ENCODE measurements at places on chromosomes 4 and X.

DNA sequence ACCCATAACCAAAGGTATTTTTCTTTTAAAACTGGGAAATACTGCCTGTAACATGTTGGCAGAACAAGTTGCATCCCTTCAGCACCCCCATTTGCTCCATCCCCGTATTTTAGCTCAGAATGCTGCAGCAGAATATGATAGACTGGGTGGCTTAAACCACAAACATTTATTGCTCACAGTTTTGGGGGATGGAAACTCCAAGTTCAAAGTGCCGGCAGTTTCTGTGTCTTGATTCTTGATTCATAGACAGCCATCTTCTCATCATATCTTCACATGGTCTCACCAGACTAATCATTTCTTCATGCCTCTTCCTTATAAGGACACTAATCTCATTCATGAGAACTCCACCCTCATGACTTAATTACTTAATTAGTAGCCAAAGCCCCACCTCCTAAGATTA is 10.5 kb upstream of the INPP4B start:
- no peak for DNase-seq

DNA sequence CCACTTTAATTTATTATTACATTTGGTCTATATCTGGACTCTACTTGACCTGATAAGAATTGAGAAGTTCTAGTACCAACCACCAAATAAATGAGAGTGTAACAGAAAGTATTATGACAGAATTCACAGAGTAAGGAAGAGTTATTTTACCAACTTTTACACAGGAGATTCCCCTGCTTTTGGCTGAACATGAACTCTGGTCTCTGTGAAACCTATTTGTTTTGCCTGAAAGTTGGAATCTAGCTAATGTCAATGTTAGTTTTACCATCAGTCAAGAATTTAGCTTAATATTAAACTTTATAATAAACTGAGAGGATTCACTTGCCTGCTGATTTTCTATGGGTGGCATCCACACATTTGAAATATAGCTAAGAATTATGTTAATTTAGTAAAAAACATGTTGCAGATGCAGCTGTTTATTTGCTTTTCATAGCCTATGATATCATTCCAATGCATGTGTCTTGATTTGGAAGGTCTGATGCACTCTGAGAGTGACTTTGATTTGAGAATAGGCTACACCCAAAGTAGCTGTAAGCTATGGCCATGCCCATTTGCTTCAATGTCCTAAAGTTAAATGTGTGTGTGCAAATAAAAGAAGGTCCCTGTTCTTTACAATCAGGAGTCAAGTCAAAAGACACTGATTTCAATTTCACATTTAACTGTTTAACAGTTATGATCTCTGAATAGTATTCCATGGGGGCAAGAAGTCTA is 150.9 kb upstream of the RASGEF1B start:
- DNase-seq: no peak

DNA sequence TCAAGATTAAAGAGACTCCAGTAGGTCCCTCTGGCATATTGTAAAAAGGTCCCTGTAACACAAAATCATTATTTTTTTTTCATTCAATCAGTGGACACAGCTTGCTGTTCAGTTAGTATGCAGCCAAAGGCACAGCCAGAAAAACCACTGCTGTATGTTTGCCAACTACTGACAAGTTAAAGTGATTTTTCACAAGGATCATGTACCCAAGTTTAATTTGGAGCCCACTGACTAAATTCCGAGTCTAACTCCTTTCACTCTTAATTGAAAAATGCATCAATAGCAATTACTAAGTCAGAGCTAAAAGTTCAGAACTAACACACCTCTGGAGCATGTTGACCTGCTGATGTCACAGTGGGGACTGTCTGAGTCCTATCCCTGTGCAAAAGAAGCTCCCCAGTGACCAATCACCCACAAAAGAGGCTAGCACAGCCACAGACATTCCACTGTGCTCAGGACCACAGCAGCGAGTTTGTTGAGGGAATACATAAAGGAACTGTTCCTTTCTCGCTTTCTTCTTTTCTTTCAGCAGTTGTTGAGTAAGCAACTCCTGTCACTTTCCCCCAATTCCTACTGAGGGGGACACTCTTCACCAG is 60.4 kb downstream of the STX18 start:
- DNase-seq: no peak

GRCh38 chrX:23557070-23557469 is 110.2 kb upstream of the PRDX4 start:
- DNase-seq: no peak

DNA sequence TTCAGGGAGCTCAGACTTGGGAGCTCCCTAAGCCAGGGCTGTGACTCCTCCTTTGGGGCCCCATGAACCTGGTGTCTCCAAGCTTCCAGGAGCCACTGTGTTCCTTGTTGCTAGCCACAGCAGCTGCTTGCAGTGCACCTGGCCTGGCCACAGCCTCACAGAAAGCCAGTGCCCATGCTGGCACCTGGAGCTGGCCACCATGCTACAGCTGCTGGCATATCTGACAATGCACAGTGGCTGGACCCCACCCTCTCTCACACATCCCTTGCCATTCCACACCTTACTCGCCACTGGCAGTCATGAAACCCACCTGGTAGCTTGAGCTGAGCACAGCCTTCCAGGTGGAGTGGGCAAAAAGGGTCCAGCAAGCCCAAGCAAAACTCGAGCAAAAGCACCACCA is 441.7 kb downstream of the ARAP2 start:
- no peak for DNase-seq

- no peak for DNase-seq
Observed at GRCh38 chrX:20988118-20988517, 386.1 kb upstream of the CNKSR2 start.

DNA sequence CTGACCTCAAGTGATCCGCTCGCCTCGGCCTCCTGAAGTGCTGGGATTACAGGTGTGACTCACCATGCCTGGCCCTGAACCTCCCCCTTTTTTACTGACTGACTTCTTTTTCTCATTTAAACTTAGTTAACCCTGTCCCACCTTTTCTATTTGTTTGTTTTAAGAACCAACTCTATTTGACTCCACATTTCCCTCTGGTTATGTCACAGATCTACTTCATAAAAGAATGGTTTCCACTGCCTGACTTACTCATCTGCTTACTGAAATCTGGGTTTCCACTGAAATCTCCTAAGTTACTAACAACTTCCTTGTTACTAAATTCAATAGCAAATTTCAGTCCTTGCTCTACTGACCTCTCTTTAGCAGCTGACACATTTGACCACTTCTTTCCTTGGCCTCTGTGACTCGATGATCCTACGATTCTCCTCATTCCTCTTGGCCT is 28.0 kb upstream of the NSUN7 start:
- DNase-seq: no peak

DNA sequence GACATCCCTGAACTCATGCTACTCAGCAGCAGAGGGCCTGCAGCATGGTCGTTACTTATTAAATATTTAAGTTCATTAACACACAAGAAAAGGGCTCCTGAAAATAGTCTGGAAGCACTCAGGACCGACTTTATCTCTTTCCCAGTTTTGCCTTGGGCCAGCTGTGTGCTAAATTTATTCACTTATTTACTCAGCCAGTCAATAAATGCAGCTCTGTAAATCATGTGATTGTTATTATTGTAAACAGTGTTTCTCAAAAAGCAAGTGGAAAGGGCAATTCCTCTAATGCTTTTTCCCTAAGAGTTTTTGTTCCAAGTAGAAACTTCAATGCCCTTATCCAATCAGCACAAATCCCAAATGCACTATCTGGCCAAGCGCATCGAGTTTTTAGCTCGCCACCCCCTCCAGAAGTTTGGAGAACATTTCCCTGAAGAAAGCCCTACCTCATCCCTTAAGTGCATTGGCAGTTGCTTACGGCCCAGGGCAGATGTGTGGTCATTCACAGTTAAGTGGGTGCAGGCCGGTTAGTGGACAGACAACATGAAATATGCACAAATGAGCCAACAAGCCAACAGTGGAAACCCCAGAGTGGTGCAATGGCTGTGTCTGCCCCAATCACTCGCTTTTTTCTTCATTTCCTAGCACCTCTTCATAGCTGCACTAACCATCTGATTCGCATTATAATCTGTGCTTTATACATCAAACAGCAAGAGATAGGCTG is 125.8 kb downstream of the SMIM20 start:
- DNase-seq: no peak

GRCh38 chrX:41351923-41352322 is 18.0 kb downstream of the DDX3X start:
- DNase-seq: no peak

DNA sequence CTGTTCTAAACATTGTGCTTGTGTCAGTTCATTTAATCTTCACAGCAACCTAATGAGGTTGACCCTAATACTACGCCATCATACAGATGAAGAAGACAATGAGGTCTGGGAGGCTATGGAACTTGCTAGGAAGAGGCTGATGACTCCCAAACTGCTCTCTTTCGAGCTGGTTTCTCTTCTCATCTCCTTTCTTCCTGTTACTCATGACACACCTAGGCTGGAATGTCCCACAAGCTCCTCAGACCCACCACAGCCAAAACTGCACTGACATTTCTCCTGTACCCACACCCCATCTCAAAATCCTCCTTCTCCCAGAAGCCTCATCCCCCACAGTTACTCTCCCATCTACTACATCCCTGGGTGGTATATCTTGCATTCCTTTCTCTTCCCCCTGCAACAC is 27.4 kb upstream of the PJA1 start:
- DNase-seq: no peak

DNA sequence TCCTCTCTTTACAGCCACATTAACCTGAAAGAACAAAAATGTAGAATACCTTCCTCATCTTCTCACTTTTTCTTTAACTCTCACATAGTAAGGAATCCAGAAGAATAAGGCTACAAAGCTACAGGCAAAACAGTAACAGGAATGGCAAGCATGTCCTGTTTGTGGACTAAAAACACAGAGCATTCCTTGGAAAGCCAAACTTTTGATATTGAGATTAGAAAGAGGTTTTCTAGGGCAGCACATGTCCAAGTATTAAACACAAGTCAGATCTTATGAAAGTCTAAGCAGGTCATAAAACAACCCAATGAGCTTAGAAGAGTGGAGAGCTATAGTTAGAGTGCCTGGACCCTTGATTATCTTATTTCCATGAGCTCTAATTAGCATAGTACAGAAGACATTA is 58.2 kb upstream of the FAM9C start:
- no peak for DNase-seq

DNA sequence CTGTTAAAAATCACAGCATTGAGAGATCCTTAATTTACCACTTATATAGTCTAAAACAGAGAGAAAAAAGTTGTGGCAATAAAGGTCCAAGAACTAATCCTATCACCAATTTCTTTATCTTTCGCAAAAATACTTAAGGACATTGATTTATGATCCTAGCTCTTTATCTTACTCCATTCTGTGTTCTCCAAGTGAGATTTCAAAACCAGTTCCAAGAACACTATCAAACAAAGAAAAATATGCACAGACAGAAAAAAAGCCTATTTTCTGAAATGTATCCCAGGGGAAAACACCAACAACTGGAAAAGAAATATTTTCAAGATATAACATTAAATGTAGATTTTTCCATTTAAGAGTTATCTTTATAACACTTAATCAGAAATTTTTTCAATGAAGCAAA is 172.8 kb downstream of the APBB2 start:
- no peak for DNase-seq

DNA sequence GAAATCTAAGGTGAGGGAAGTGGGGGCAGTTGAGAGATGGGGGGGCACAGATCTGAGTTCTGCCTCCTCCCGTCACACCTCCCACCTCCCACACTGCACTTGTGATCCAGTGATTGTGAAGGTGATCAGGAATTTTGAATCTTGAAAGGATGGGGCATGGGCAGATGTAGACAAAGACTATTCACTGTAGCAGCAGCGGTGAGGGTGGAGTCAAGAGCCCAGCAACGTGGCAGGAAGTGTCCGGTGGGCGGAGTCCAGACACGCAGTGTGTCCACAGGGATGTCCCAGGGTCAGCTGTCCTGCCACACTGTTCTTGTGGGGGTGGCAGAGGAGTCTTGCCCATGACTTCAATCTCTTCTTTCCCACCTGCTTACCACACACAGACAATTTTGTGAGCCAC is 330.5 kb upstream of the GALNT7 start:
- DNase-seq: no peak

DNA sequence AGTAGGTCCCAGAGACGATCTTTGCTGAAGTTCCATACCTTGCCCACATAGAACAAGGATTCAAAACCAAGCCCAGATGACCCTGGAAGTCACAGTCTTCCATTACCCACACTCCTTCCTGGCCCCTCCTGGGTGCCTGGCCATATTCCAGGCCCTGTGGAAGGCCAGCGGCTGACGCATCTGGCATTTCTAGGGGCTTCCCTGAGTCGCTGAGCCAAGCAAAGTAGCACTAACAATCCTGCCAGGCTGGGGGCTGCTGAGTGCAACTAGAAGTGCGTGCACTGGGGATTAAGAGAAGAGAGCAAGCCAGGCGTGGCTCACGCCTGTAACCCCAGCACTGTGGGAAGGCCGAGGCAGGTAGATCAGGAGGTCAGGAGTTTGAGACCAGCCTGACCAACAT is 175.2 kb upstream of the CPEB2 start:
- no peak for DNase-seq

DNA sequence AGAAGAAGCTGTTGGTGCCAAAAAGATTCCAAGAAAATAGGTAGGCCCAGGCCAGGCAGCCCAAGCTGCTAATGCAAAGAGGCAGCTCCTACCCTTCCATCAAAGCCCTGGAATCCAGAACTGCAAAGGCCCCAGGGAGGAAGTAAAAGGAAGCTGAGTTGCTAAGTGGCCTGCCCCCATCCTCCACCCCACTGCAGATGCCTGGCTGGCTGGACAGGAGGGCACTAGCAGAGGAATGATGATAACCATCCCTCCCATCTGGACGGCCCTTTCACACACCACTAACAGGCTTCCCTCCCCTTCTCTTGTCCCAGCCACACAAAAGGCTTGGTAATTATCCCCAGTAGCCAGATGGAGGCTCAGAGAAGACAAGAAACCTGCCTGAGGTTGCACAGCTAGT is 32.4 kb upstream of the PJA1 start:
- no peak for DNase-seq

DNA sequence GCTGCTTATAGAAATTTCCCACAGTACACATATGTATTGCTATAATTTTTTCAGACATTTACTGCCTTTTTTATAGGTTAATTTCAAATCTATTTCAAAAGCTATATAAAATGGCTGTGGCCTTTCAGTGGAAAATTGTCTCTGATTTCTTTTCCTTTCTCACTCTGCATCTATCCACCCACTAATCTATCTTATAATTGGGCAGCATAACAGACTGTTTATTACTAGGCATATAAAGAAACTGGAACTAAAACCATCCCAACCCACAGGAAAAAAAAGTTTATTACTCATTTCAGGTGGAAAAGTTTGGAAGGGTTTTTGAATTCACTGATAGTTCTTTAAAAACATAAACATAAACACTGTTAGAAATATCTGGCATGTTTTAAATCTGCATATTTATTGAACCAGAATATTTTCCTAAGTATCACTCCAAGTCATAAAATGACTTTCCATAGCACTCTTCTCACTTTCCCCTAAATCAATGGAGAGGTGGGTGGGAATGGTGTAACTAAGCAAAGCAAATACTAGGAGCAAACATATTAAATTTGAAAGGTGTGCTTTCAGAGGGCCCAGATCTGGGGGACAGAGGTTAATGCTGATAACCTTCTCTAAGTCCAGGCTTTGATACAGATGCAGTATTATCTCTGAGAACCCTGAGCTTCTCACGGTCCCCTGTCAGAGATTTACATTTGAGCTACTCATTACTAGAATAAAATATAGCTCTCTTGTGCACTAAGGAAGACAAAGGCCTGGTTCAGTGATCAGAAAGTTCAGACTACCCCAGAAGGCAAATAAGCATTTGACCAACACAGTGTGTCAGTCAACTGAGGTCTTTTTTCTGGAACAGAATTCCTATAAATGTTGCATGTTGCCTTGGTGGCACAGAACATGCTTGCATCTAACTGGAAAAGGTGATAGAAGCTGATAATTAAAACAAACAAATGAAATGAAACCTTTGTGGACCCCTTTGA is 328.3 kb downstream of the UNC5C start:
- DNase-seq: no peak
